A172 (cell line): ENCODE measurements at places on chromosomes 6 and 20. TPM values are rescaled to one million over a fixed set of nuclear protein-coding genes. Genes with fewer than 3 reads are reported as not detected.

The KCTD20 gene
- total RNA-seq, result 93.6 and 99.3 TPM in 2 replicates

The OR2B6 gene
- total RNA-seq, result not detected in 2 replicates

The SNRPB2 gene
- total RNA-seq, result 120 and 134 TPM in 2 replicates

The KHDC1L gene
- total RNA-seq, result not detected in 2 replicates

The SLC22A2 gene
- total RNA-seq, result 0.69 and 1.2 TPM in 2 replicates

The CD40 gene
- not detected in 2 replicates for total RNA-seq

The NKAIN4 gene
- total RNA-seq, result not detected in 2 replicates

The RIMS4 gene
- 0.02 TPM in 1 of 2 replicates, not detected in the other for total RNA-seq
